Activated CD4-positive, alpha-beta T cell treated with anti-CD3 and anti-CD28 coated beads, Interleukin-2, amount 50 U/mL, for 4 hours (primary cell): ENCODE measurements at places on chromosomes 6 and 20.

DNA sequence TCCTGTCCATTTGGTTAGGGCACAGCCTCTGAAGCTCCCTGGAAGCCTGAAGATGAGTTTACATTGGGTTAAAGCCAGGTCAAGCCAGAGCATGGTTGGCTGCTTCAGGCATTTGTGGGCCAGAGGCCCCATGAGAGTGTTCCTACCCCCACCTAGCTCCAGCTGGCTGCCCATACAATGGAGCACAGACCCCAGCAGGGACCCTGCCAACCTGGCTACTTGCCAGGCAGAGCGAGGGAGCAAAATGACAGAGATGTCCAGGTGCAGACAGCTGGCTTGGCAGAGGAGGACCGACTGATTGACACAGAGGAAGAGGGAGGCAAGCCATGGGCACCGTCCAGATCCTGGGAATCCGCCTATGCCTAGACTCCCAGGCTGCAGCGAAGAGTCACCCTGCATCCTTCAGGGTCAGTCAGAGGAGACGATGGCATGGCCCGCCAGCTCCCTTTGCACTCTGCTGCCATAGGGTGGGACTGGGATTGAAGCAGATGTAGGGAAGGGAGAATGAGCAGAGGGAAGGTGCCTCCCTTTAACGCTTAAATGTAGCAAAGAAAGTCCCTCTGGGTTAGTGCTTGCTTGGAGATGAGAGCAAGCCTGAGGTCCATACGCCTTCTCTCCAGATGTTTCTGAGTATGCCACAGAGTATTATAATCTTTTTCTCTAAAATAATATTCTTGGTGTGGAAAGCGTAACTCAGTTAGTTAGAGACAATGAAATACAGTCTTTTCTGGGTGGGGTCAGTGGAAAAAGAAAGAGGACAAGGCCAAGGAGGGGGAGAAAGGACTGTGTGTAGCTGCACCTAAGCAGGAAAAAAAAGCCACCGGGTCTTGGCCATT lies 77.6 kb upstream of the FYN start:
- DNase-seq = no peak

DNA sequence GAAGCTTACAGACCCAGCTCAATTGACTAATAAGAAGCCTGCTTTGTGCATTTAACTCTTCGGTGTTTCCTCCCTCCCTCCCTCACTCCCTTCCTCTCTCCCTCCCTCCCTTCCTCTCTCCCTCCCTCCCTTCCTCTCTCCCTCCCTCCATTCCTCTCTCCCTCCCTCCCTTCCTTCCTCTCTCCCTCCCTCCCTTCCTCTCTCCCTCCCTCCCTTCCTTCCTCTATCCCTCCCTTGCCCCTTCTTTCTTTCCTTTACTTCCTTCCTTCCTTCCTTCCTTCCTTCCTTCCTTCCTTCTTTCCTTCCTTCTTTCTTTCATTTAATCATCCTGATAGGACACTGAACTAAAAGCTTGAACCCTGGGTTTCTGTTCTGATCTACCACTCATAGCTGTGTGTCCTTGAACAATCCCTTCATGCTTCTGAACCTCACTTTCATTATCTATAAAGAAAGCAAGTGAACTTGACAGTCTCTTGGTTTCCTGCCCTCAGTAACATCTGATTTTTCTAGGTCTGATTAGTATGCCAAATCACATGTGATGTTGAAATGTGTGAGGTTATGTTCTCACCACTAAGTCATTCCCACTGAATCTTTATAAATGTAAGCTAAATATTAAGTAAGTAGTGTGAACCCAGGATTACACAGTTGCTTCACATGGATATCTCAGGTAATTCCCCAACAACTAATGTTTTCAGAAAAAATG lies 132.3 kb upstream of the BMP2 start:
- no peak for DNase-seq

GRCh38 chr6:37473364-37474095 lies 26.2 kb downstream of the CCDC167 start:
- DNase-seq = no peak

GRCh38 chr6:122758927-122759334 lies 20.6 kb upstream of the FABP7 start:
- no peak for DNase-seq

DNA sequence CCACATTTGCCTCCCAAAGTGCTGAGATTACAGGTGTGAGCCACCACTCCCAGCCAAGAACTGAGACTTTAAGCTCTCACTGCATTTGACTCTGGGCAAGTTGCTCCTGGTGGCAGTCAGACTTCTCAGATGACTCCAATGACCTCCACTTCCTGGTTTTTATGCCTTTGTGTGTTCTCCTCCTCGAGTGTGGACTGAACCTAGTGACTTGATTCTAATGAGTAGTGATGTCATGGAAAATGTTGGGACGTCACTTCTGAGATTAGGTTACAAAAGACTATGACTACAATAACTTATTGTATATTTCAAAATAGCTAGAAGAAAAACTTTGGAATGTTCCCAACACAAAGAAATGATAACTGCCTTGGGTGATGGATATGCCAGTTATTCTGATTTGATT lies 12.0 kb downstream of the SPINT3 start:
- DNase-seq = no peak
